Suppressor macrophage (primary cell): ENCODE measurements at places on chromosomes 16 and 17.

GRCh38 chr17:44112284-44113280, 10.9 kb downstream of the HDAC5 start:
- DNase-seq: no peak

DNA sequence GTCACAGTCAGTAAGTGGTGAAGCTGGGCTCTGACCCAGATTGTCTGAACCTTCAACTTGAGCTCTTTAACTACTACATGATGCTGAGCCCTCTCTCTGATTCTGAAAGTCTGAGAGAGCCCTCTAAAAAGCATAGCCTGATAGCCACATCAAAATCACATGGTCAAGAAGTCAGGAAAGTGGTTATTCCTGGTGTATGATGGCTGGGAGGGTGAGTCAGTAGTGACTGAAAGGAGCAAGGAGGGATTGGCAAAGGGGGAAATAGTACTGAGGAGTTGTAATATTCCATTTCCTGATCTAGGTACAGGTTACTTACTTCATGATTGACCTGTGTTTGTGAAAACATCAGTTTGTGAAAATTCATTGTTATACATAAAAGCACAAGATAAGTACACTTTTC, 89.1 kb downstream of the SSH2 start:
- no peak for DNase-seq

DNA sequence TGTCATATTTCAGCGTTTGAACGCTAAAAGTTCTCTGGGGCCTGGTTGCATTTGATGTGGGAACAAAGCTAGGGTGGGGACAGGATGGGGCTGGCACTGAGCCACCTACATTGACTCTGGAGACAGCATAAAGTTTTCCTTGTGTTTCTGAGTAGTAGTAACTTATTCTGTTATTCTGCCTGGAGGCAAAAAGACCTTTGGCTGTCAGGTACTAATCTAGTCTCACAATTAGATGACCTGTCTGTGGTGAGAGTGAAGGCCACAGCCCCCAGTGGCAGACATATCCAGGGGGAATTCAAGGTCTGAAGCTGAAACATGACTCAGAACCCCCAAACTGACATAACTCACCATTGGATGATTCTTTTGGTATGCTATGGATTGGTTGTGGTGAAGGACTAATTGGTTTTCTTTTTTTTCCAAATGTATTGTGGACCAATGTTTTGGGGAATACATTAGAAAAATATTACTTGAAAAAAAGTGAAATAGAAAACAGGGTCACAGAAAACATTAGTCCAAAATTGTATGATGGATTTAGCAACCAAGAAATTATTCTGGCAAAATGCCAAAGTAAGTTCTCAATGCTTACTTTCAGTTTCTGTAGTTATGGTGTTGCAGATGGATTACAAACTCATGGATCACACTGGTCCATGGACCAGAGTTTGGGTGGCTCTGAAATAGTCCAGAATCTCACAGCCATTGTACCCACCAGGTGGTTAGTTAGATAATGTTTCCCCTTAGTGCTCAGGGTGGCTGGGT, 10.5 kb upstream of the SALL1 start:
- no peak for DNase-seq

DNA sequence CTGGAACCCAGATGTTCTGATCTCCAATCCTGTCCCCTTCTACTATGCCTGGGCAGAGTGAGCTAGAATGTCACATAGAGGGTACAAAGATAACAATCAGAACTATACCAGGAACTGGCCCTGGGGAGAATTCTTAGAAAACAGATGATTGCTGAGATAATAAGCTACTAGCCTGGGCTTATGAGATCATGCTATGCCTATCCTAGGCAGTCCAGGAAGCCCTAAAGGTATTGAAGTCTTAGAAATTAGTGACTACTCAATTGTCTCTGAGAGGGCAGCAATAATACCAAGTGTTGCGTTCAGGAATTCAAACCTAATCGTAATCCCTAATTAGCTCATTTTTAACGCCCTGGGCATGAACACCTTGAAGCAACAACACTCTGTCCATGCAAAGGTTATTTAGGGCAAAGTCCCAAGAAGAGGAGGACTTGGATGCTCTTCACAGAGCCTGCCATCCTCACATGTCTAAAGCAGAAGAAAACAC, 77.1 kb downstream of the MMD start:
- no peak for DNase-seq

GRCh38 chr16:15043344-15043743, 12.5 kb downstream of the NTAN1 start:
- DNase-seq: no peak

DNA sequence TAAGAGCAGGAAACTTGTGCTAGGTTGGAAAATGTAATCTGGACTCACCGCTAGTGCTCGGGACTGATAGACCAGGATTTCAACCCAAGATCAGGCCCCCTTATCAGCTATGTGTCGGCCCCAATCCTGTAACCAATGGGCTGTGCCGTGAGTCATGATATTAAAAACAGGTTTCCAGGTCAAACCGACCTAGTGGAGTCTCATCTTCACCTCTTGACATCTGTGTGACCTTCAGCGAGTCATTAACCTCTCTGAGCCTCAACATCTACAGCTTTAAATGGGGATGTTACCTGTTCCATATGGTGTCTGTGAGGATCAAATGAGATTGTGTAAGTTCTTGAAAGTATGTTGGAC, 512 bp downstream of the PMM2 start:
- DNase-seq: peak; percentile 10
